Bronchial smooth muscle cell (primary cell): ENCODE measurements at places on chromosomes 1 and 21. TPM values are rescaled to one million over a fixed set of nuclear protein-coding genes. Genes with fewer than 3 reads are reported as not detected.

EPHX1 gene
- total RNA-seq: 44.9 and 47.0 TPM in 2 replicates

RPF1 gene
- 16.9 and 25.7 TPM in 2 replicates for total RNA-seq

POU3F1 gene
- total RNA-seq: 0.16 and 0.17 TPM in 2 replicates

CEP170 gene
- 76.3 and 103 TPM in 2 replicates for total RNA-seq

FLG2 gene
- total RNA-seq: under 0.01 TPM in 2 replicates

POFUT2 gene
- 34.7 and 38.0 TPM in 2 replicates for total RNA-seq

CR1L gene
- total RNA-seq: not detected in 2 replicates

LEPROT gene
- total RNA-seq: 27.8 and 34.8 TPM in 2 replicates
